ENCODE measurements at places on chromosomes 1 and 21.

DNA sequence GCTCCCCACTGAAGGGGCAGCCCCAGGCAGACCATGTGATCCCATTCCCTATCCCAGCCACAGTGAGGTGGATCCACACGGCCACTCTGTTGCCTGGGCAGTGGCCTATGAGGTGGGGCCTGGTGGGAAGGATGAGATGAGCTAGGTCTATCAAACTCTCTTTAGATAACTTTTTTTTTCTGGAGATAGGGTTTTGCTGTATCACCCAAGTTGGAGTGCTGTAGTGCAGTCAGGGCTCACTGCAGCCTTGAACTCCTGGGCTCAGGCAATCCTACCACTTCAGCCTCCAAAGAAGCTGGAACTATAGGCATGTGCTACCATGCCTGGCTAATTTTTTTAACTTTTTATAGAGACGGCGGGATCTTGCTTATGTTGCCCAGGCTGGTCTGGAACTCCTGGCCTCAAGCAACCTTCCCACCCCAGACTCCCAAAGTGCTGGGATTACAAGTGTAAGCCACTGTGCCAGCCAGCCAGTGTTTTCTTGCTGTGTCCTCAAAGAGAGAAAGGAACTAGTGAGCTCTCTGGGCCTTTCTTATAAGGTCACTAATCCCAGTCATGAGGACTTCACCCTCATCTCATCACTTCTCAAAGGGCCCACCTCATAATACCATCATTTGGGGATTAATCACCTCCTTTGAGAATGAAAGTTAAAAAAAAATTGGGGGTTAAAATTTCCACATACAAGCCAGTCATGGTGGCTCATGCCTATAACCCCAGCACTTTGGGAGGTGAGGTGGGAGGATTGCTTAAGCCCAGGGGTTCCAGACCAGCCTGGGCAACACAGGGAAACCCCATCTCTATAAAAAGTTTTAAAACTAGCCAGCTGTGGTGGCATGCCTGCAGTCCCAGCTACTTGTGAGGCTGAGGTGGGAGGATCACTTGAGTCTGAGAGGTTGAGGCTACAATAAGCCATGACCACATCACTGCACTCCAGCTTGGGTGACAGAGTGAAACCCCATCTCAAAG, 36.6 kb downstream of the H3-3A start:
- DNase-seq, result no peak

- DNase-seq, result peak; percentile 75
Observed at GRCh38 chr1:181179987-181180365, 91.5 kb downstream of the IER5 start.

DNA sequence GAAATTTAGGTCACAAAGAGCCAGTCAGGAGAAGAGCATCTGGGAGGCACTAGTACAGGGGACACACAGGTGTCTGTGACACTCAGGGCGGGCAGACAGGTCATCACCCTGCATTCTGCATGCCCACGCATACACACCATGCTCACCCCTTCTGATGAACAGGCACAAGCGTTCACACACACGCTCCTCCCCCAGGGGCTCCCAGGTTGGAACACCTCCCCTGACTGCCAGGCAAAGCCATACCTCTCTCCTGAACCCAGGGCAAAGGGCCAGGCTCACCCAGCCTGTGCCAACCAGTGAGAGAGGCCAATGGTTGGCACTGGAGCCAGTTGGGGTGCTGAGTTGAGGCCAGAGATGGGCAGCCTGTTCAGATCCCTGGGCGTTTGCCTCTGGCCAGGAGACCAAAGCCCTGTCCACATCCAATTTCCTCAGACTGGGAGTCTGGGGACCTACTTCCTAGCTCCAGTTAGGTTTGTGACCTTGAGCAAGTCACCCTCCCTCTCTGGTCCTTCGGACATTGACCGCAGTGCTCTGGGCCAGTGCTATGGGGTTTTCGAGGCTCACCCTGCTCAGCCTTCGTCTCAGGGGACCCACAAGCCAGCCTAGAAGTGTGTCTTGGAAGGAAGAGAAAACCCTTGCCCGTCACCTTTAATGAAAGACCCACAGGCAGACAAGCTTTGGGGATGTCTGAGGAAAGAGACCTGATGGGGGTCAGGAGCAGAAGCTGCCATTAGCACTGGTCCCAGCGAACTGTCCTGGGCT, 5.8 kb upstream of the LAD1 start:
- no peak for DNase-seq

GRCh38 chr1:222275729-222276465, 272.0 kb downstream of the HHIPL2 start:
- DNase-seq, result peak; percentile 91

Data from NCI-H2081 (cell line).